Esophagus squamous epithelium (tissue), 5 donors: ENCODE measurements at places on chromosomes 6 and 20. TPM values are rescaled to one million over a fixed set of nuclear protein-coding genes. Genes with fewer than 3 reads are reported as not detected.

GRCh38 chr20:22611636-22612035 lies 27.3 kb upstream of the FOXA2 start:
- DNase-seq = no peak

DNA sequence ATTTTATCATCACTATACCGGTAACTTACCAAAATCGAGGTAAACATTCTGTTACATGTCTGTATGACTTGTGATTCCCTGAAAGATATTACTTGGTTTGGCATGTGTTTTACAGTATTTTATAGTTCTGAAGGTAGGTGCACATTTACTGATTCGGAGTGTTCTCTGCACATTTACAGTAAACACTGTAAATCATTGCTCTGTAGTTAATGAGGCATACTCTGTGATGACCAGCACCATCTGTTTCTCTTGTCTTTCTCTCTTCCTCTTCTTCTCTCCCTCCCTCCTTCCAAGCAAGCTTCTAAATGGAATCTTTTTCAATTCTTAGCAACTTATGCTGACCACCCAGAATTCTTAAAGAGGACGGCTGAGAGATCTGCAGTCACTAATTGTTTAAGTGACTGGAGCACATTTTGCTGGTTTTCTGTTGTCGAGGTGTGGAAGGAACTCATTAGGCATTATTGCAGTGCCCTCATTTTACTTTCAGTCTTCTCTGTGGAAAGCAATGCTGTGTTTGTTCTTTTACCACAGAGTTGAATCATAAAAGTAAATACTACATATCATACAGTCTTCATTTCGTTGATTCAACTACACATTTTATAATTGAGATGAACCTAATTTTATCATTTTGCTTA lies 126.5 kb downstream of the UTRN start:
- no peak for DNase-seq

- no peak for DNase-seq
Observed at GRCh38 chr6:2741756-2742155, 9.0 kb downstream of the MYLK4 start.

- no peak for DNase-seq
Observed at GRCh38 chr6:12522347-12522746, 194.2 kb upstream of the PHACTR1 start.

- no peak for DNase-seq
Observed at GRCh38 chr6:89952686-89953085, 58.4 kb downstream of the GJA10 start.

DNA sequence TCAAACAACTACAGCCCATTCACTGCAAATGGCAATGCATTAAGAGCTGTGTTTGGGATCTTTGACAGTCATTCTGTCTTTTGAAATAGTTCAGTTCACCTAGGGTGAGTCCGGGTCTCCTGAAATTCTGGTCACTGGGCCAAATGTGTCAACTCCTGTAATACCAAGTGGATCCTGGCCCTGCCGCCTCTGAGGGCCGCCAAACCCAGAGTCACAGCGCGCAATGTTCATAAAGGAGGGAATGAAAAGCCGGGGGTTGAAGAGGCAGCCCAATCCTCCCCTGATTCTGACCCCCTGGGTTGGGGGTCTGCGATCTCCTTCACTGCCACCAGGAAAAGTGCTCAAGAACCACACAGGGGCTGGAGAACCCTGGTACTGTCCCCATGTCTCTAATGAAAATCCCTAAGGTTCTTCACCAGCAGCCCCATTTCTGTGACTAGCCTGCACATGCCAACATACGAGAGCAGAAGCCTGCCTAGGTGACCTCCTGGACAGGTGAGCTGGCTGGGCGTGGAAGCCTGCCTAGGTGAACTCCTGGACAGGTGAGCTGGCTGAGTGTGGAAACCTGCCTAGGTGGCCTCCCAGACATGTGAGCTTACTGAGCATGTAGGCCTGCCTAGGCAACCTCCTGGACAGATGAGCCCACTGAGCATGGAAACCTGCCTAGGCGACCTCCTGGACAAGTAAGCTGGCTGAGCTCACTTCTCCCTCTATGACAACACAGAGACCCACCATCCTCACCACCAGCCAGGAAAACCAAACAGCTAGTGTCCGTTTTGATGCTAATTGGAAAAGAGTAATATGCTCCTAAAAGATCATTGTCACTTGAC lies 16.1 kb upstream of the APMAP start:
- no peak for DNase-seq

DNA sequence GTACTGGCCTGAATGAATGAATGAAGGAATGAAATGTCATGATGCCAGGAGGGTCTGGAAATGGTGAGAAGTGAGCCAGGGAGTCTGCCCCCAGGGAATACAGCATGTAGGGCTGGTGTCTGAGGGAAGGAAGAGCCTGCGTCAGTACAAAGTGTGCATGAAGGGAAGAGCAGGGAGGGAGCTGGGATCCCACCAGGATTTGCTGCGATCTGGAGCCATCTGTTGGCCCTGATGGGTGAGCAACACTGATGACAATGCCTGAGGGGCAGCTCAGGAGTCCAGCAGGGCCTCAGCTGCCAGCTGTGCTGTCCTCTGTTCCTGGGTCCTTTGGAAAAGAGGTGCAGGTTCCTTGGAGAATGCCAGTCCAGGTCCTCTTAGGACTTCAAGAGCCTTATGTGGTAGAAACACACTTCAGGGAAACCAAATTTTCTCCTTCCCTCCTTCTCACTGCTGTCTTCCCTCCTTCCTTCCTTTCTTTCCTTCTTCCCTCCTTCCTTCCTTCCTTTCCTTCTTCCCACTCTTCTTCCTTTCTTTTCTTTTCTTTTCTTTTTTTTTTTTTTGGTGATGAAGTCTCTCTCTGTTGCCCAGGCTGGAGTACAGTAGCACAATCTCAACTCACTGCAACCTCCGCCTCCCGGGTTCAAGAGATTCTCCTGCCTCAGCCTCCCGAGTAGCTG lies 11.5 kb downstream of the BPI start:
- DNase-seq = no peak

- no peak for DNase-seq
Observed at GRCh38 chr6:39188098-39188450, 41.2 kb downstream of the KCNK5 start.

DNA sequence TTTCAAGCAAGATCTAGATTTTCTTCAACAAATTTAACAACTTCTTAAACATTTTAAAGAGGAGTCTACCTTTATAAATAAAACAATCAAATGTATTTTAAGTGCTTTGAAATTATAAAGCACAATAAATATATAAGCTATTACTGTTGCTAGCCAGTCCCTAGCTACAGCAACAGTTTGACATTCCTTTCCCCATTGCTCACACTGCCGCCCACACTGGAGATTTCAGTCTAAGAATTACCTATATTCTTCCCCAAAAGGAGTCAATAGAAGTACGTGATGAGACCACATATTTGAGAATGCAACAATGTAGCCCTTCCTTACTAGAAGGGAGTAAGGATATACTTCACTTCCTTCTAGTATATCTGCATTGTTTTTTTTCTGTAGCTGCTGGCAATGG lies 65.3 kb upstream of the RNF146 start:
- no peak for DNase-seq

DNA sequence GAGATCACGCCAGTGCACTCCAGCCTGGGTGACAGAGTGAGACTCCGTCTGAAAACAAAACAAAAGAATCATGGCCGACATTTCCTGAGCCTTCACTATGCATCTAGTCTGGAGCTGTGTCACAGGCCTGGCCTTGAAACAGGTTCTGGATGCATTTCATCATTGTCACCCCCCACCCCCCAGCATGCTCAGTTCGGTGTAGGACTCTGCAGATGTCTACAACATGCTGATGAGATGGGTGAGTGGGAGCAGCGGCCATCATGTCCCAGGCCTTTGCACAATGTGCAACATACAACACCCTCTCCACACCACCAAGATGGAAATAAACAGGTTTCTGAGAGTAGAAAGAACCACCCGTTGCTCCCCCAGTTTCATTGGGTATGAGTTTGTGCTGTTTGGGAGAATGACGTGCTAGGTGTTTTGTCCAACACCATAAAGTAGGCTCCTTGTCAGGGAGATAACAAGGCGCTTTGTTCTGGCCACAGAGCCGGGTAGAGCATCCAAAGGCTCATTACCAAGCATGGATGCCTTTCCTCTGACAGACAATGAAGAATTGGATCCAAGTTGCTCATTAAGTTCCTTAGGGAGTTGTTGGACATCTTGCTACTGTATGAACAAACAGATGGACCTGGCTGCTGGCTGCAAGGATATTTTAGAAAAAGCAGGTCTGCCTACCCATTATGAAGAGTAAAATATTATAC lies 22.1 kb downstream of the SNHG17 start:
- DNase-seq = no peak

DNA sequence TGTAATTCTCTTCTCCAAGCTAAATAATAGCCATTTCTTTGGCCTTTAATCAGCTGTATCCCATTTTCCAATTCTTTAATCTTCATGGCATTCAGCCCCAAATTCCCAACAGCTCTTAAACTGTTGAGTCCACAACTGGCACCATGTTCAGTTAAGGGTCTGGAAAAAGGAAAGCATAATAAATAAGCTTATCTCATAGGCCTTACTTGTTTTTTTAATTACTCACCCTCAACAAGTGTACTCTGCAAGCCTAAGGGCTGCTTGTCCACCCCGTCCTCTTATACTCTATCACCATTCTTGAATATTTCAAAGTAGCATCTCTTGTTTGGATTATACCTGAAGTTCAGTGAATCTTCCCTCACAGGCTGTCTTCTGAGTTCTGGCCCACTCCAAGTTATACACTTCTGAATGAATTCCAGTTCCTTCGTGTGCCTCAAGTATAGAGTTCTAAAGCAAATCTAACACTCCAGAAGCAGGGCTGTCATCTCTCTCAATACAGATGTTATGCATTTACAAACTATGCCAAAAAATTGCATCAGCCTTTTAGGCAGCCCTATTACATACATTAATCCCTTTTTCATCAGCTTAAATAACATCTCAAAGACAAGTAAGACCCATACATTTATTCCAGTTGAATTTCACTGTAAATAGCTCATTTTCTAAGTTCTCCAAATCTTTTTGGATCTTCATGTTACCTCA lies 98.7 kb downstream of the COL21A1 start:
- no peak for DNase-seq

GRCh38 chr20:17622851-17623508 lies 53.1 kb downstream of the DSTN start:
- DNase-seq = no peak

- no peak for DNase-seq
Observed at GRCh38 chr6:134517868-134518267, 200.0 kb upstream of the SGK1 start.

- no peak for DNase-seq
Observed at GRCh38 chr6:160088069-160088783, 33.4 kb upstream of the SLC22A1 start.

- no peak for DNase-seq
Observed at GRCh38 chr6:135568379-135568778, 70.8 kb upstream of the AHI1 start.

DNA sequence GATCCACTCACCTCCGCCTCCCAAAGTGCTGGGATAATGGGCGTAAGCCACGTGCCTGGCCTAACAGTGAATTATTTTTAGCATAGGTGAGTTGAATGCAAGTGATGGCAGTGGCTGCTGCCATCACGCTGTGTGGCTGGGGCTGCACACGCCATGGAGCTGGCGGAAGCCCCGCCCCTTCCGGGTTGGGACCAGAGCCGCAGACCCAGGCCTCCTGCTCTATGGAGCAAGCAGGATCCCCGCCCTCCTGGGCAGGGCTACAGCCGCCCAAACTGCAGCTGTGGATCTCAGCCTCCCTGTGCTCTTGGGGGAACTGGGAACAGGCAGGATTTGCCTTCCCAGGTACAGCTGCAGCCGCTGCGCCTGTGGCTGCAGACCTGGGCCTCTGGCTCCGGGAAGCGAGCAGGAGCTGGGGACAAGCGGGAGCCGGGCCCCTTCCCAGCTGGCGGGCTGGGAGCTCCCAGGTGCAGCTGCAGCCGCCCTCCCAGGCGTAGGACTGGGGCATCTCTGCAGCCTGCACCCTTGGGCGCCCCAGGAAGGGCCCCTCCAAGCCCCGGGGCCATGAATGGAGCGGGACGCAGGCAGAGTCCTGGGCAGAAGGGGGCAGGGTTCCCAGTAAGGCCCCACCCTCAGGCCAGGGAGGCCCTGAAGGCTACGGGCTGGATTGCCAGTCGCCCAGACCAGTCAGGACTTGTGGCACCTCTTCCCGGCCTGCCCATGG lies 30.9 kb upstream of the SLA2 start:
- no peak for DNase-seq

- no peak for DNase-seq
Observed at GRCh38 chr20:48850257-48850976, 22.6 kb upstream of the PREX1 start.

DNA sequence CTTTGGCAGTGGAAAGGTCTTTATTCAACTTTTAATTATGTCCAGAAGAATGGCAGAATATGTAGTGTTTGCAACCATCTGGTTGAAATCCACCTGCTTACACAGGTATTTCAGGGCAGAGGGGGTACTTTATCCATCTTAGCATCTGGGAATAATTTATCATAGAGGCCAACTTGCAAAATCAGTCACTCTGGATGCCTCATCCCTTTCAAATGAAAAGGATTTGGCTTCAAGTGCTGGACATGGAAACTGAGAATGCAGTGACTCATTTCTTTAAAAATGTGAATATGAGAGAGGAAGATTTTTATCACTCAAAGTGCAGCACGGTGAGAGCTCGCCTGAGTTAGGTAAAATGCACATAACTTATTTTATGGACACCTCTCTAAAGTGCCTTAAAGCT lies 758.3 kb downstream of the KIF16B start:
- no peak for DNase-seq

DNA sequence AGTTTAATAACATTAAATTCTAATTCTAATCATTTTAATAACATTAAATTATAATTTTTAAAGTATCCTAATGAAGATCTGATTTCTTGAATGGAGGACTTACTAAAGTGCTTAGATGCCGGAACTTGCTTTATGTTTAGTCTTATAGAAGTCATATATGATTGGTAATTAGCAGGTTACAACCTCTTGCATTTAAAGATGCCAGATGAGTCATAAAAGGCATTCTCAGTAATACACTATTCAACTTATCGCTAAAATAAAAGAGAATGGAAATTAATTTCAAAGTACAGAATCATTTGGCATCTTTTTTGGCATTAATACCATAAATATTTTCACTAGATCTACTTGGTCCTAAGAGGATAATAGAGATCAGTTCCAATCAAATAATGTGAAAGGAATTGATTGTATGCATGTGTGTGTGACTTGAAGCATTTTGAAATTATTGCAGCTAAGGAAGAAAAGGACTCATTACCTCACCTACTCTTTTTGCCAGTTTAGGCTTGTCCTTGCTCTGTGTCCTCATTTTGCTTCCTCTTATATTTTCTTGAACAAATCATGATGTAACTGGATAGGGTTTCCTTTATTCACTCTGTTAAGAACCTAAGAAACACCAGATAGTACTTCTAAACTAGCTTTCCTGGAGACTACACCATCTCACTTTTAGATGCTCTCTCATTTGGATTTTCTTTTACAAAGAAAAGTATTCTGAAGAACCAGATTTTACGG lies 2.7 kb downstream of the COL21A1 start:
- DNase-seq = no peak

The PLCG1 gene
- 84.7 TPM for total RNA-seq

The LY6G6D gene
- total RNA-seq = not detected

The PIGU gene
- total RNA-seq = 14.8 TPM

The EMILIN3 gene
- total RNA-seq = not detected

The OR12D3 gene
- total RNA-seq = not detected

The ATG5 gene
- total RNA-seq = 34.9 TPM

The KIF13A gene
- 18.7 TPM for total RNA-seq

The ZNF391 gene
- total RNA-seq = 0.53 TPM
